ENCODE measurements at places on chromosomes 11 and 22.

DNA sequence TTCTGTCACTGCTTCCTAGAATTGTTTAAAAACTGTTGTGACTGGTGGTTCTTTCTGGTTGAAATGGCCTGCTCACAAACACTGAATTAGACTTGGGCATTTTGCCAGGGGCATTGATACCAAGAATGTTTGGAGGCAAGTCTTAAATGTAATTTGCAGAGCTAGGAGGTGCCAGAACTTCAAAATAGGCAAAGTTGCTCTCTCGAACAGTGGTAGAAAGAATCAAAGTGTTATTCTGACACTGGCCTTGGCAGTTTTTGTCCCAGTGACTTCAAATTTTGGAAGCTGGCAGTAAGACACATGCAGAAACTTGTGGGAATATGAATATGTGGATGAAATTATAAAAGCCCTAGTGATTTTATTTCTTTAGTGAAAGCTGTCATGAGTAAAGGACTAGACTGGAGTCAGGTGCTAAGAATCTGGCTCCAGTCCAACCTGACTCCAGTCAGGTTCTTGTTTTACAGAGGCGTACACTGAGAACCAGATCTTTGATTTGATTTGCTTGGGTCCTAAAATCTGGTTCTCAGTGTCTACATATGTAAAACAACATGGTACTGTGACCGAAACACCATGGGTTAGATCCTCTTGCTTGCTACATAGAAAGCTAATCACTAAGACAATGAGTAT is 20.9 kb downstream of the SVIP start:
- DNase-seq = no peak

GRCh38 chr22:34943830-34944229 is 122.1 kb upstream of the ISX start:
- DNase-seq = no peak

- no peak for DNase-seq
Measured at GRCh38 chr22:28821452-28821851, 21.1 kb upstream of the XBP1 start.

- DNase-seq = no peak
Measured at GRCh38 chr11:25562417-25562816, 769.5 kb upstream of the ANO3 start.

DNA sequence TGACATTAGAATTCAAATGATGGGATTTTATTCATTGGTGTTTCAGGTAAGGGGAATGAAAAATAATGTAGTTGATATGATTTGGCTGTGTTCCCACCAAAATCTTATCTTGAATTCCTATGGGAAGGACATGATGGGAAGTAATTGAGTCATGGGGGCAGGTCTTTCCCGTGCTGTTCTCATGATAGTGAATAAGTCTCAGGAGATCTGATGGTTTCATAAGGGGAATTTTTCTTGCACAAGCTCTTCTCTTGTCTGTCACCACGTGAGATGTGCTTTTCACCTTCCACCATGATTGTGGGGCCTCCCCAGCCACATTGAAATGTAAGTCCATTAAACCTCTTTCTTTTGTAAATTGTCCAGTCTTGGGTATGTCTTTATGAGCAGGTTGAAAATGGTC is 268.6 kb upstream of the CHORDC1 start:
- DNase-seq = no peak

DNA sequence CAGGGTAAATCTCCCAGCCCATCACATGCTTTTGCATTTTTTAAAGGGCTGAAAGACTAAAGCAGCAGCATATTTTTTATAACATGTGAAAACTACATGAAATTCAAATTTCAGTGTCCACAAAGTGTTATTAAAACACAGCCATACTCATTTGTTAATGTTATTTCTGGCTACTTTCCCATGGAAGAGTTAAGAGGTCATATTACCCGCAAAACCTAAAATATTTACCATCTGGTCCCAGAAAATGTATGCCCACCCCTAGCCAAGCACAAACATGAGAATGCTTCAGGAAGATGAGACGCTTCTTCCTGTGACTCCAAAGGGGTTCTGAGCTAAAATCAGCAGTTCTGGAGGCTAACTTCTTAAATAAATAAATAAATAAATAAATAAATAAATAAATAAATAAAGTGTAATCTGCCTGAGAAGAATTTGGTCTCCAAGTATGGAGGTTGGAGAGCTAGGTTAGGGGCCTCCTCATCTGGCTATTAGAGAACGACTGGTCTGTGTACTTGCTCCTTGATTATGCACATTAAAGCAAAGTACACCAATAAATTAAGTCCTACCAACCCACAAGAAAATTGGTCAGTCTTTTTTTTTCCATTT is 9.7 kb downstream of the IMMP1L start:
- no peak for DNase-seq

DNA sequence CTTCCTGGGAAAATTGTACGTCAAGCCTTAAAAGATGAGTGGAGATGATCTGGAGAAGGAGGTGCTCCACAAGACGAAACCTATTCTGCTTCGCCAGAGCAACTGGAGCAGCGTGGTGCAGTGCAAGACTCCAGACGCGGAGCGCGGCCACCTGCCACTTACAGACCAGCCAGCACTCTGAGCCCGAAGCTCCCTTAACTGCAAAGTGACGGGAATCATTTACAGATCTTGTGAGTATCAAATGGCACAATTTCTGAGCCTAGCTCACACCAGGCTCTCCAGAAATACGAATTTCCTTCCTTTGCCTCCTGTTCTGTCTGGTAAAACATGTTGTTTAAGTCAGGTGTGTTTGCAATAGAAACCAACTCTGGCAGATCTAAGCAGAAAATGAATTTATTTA is 369.3 kb downstream of the CADM1 start:
- DNase-seq = no peak

GRCh38 chr11:45993531-45994001 is 71.1 kb downstream of the LARGE2 start:
- no peak for DNase-seq

GRCh38 chr22:24156141-24156912 is 25.0 kb upstream of the SUSD2 start:
- peak; percentile 62 for DNase-seq

DNA sequence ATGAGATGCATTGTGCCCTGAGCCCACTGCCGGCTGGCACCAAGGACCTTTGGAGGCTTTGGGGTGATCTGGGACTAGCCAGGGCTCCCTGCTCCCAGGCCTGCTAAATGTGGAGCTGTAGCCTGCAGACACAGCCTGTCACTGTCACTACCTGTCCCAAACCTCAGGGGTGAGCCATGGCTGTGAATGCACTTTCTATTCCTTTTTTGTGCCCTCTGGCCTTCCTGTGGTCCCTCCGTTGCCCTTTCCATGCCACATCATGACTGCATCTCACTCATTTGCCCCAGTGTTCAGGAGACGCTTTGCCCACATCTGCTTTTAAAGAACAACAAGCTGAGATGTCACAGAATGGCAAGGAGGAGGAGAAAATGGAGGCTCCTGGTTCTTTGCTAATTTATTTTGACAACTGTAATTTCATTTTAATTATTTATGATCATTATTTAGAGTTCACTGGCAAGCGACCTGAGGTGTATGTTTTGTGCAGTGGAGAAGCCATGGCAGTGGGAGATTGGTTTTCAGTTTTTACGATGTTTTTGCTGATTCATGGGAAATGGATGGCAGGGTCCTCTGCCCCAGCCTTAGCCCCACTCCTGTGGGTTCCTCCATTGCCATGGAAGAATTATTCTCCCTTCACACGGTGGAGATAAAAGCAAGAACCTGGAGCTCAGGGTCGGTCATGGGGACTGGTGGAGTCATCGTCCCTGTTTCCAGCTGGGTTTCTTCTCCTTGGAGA is 69.2 kb downstream of the TSPAN18 start:
- DNase-seq = no peak

- DNase-seq = no peak
Measured at GRCh38 chr11:18080451-18080850, 25.4 kb downstream of the SAAL1 start.

GRCh38 chr11:36509694-36510593 is at the start of gene TRAF6:
Gene TRAF6 (minus strand): TSS chr11:36510272. CDS start chr11:36501515, 8,757 bp downstream.
- peak; percentile 95 for DNase-seq

DNA sequence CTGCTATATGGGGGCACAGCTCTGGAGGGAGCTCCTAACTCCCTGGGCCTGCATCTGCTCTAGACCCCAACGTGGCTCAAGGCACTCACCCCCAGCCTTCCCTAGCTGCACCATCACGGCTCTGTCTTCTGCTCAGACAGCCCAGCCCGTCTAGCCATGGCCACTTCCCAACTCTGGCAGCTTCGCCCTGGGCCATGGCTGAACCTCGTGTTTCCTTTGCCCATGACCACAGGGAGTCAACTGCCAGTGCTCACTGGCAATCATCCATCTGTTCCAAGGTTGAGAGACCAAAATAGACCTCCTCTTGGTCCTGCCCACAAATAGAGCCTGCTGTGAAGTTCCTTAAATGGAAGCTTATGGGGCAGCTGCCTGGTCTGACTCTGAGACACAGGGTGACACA is 5.4 kb downstream of the LMO1 start:
- no peak for DNase-seq

- DNase-seq = no peak
Measured at GRCh38 chr11:83908298-83908856, 622.2 kb upstream of the CCDC90B start.

DNA sequence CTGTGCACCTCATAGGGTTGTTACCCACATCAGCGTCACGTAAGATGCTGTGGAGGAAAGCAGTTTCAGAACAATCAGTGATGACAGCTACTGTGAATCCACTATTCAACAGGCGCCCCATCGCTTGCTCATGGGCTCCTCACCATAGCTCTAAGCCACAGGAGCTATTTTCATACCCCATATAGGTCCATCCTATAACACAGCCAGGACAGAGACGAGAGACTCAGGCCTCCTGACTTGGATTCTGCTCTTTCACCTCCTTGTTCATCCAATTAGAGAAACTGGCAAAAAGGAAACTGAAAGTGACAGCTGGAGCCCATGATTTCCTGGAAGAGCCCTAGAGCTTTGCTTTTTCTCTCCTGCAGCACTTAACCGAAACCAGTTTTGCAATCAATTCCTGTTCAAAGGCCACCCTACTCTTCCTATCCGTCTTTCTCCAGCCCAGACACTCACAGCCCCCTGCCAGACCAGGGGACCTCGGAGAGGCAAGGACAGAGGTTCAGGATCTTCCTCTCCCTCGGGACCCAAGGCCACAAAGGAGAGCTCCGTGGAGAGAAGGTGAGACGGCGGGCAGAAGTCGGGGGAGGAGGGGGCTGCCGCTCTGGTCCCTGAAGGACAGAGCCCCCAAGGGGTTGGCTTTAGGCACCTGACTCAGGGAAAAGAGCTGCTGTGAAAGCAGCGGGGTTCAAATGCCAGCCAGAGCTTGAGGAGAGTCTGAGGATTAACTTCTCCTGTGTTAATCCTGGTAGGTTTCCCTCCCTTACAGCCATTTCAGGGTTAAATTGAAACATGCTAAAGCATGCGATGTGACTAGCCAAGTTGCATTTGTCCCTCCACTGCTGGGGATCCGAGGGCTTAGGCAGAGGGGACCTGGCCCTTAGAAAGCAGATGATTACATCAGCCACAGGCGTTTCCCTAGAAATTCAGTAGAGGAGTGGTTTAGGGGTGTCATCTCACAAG is at the start of gene APOL6:
Gene APOL6, plus strand, starts transcription at position 381 of the 960 bp plus-strand sequence. CDS start 7,980 bp downstream, outside the sequence.
- peak; percentile 52 for DNase-seq

DNA sequence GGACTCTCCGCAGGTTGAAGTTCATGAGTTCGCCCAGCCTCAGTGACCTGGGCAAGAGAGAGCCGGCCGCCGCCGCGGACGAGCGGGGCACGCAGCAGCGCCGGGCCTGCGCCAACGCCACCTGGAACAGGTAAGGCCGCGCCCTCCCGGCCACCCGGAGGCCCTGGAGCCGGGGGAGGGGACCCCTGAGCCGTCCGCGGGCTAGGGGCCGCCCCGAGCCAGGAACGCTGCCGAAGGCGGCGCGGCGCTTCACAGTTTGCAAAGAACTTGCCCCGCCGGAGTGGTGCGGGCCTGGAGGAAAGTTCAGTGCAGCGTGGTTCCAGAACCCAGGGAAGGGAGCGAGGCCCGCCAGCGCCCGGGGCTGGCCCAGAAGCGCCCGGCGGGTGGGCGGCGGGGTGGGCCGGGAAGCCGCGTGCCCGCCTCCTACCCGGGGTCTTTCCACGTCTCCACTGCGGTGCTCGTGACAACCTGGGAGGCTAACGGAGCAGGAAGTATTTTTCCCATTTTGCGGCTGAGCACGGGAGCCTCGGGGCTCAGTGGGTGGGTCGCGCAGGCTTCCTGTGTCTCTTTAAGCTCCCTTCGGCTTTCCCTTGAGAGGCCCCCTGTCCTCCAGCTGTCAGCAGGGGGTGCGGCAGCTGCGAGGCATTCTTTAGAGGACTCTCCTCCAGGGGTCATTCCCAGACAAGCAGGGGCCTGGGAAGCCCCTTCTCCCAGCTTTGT is 635 bp downstream of the PRR5 start:
- peak; percentile 44 for DNase-seq

- DNase-seq = no peak
Measured at GRCh38 chr11:109695696-109696095, 273.7 kb downstream of the C11orf87 start.

DNA sequence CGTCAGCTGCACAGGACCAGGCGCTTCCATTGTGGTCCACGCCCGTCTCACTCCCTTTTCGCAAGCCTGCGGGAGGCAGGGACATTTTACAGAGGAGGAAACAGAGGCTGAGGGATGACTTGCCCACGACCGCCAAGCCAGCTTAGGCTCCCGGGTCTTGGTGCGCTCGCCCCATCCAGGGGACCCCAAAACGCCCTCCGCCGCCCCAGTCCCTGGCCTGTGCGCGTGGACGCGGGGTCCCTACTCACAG is 300 bp downstream of the WNT11 start:
- no peak for DNase-seq

DNA sequence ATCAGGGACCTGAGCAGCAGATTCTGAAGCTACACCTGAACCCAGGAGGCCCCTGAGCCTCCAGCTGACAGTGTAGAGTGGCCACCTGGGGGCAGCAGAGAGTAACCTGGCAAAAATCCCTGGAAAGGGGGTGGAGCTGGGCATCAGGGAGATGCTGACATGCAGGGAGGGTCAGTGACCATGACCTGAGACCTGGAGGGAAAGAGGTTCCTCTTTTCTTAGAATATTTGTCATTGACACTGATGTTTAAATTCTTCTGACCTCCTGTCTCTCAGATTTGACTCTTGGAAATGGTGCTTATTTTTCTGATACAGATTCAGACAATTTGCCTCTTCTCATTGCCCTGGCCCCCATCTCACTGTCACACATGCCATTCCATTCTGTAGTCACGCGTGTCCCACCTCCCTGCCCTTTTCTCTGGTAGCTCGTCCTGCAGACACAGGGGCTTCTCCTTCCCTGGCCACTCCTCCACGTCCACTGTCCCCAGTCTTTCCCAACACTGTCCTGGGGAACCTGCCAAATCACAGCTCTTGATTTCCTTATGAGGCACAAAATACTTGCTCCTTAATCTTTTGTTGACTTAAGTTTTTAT is 117.2 kb upstream of the IGLL5 start:
- DNase-seq = peak; percentile 56

- no peak for DNase-seq
Measured at GRCh38 chr11:72144807-72145565, 9.5 kb downstream of the FOLR3 start.

GRCh38 chr22:42966497-42966896 is 48.5 kb downstream of the PACSIN2 start:
- DNase-seq = no peak

DNA sequence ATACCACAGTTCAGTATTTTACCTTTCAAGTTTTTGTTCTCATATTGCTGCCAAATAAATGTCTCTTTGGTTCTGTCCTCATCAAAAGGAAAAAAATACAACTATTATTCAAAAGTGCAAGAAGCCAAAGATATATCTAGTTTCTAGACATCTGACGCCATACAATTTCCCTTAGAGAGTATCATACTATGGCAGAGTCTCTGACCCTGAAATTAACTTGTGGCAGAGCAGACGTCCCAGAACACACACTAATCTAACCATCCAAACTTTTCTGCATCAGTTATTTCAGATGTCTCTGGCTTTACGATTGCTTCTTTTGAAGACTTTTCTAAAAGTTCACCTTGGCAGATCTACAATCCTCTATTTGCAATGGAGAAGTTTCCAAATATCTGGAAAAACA is 2.7 kb downstream of the OR51T1 start:
- DNase-seq = no peak

Data from stimulated activated CD4-positive, alpha-beta T cell treated with anti-CD3 and anti-CD28 coated beads, Interleukin-2, amount 100 ng/mL, for 24 hours (primary cell).